ENCODE measurements at places on chromosomes 2 and 18.

DNA sequence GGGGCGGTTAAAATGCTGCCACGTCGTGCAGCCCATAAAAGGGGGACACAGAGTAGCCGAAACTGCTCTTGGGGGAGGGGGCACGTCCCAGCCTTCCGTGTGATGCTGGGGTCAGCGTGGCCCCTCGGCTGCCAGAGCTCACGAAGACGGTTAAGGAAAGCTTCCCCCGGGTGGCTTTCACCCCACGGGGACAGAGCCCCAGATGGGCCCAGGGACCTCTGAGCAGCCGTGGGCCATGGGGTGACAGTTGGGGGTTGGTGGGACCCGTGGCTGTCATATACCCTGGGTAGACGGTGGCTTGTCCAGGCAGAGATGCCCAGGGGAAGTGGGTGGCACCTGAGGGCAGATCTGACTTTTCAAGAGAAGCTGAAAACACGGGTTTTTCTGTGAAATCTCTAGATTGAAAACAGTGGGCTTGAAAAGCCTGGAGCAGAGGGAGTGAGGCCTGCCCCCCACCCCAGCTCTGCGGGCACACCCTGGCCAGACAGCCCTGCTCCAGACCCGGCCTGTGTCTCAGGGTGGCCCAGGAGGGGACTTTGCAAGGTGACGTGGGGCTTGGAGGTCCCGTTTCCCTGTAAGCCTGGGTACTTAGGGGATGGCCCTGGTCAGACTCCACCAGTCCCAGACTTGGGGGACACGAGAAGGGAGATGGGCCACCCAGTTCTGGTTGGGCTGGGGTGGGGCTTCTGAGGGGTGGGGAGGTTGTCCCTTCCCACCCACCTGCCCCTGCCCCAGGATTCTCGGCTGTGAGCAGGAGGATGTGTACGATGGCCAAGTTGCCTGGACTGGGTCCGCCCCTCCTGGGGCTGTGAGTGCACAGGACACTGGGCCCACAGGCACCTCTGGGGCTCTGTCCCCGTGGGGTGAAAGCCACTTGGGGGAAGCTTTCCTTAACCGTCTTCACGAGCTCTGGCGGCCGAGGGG, 652 bp downstream of the NEU4 start:
- DNase-seq = no peak

- no peak for DNase-seq
These were observed 19.7 kb downstream of the ZBTB14 start for GRCh38 chr18:5275872-5276271.

DNA sequence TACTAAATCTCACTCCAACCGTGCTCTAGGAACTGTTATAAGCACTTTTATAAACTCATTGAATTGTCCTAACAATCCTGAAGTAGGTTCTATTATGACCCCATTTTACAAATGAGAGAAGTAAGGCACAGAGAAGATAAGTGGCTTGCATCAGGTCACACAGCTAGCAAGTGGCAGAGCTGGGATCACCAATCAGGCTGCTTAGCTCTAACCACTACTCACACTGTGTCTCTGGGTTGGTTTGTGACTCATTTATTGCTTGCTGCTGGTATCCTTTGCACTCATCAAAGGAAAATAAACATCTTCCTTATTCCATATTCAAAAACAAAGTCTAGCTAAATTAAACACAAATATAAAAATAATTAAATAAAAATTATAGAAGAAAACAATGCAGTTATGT, 42.5 kb upstream of the IL1R2 start:
- no peak for DNase-seq

- no peak for DNase-seq
These were observed 20.5 kb upstream of the DCC start for GRCh38 chr18:52319424-52319983.

- DNase-seq = no peak
These were observed 11.3 kb upstream of the ARHGEF4 start for GRCh38 chr2:130825231-130825965.

GRCh38 chr2:55705027-55705653, 11.5 kb upstream of the PNPT1 start:
- no peak for DNase-seq

- DNase-seq = no peak
These were observed 29.2 kb upstream of the MFF start for GRCh38 chr2:227295806-227296205.

- DNase-seq = no peak
These were observed 344.9 kb downstream of the TSN start for GRCh38 chr2:122100346-122100745.

DNA sequence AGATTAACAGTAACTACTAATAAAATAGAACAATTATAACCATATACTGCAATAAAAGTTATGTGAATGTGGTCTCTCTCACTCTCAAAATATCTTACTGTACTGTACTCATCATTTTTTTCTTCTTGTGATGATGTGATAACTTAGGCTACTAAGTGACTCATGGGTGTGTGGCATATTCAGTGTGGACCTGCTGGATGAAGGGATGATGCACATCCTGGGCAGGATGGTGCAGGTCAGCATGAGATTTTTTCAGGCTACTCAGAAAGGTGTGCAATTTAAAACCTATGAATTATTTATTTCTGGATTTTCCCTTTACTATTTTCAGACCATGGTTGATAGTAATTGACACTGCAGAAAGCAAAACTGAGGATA, 90.7 kb downstream of the NCKAP5 start:
- no peak for DNase-seq

GRCh38 chr2:26080356-26080755, 46.5 kb downstream of the RAB10 start:
- no peak for DNase-seq

DNA sequence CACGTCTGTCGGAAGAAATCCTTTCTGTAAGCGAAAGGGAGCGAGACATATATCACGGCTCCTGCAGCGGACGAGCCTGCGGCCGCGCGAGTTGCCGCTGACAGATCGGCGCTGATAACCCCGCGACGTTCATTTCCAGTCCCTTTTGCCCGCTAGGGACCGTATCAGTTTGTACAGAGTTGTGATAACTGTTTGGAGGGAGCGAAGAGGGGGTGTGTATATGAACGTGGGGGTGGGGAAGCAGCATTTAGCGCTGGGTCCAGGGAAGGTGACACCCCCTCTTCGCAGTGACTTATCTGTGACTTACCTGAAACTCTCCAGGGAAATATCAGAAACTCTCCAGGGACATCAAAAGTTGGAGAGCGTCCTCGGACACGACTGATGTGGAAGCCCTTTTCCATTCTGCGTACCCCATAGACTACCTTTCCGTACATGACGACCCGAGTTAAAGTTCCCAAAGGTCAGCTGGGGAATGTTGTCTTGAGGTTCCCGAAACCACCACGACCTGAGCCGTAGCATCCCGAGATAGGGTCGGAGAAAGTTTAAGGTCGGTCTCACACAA, 948 bp upstream of the GATA6 start:
- DNase-seq = peak; percentile 18

Measured in KBM-7 (cell line).